ENCODE measurements at places on chromosomes 4 and X.

GRCh38 chr4:176293660-176294059 is 24.6 kb upstream of the ASB5 start:
- DNase-seq = no peak

- no peak for DNase-seq
Observed at GRCh38 chrX:155718972-155719586, 106.3 kb upstream of the TMLHE start.

DNA sequence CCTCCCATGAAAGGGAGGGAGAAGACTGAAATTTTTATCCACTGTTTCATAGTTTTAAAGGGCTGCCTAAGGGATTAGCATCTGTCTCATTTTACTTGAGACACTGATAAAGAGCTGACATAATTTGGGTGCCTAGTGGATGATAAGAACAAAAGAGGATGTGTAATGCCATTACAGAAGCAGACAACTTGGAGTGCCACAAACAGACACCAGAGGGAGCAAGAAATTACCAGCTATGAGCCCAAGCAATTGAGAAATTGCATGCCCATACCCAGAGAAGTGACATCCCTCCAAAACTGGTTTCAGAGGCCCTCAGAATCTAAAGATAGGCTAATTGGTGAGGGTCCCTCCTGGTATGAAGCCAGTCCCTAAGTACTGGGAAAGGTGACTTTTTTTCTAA is 38.5 kb upstream of the POU3F4 start:
- DNase-seq = no peak

GRCh38 chr4:142443469-142443868 is 402.6 kb downstream of the INPP4B start:
- no peak for DNase-seq

DNA sequence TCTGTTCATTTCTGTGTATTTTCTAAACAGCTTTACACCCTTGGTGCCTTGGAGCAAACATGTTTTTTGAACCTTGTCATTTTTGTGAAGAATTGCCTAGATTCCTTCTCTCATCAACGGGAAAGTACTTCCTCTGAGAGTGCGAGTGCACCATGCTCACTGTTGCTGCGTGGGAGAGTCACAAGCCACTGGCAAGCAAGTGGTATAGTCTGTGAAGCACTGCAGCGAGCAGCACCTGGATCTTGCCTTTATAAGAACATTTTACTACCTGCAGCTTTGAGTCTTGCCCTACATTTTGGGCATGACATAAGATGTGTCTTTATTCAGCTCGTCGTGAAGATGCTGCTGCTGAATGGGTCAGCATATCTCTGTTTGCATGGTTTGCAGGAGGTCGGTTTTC is 44.9 kb downstream of the HADH start:
- DNase-seq = no peak

- DNase-seq = no peak
Observed at GRCh38 chr4:79831701-79832514, 241.1 kb downstream of the ANTXR2 start.

DNA sequence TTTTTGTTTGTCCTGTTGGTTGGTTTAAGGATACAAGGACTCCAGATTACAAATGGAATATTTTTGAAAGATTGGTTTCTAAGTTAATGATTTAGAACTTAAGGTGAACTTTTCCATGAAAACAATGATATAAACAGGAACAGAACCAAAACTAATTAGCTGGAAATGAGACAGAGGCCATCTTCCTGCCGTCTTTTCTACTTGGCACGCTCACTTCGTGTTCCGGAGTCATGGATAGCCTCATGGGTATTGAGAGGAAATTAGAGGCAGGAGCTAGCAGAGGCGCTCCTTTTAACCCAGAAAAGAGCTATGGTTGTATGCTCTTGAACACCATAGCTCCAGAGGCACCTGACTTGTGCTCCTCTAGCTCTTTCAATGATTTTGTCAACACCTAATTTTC is 2.4 kb downstream of the FAM241A start:
- DNase-seq = no peak

- DNase-seq = no peak
Observed at GRCh38 chr4:62618042-62618441, 1417.9 kb downstream of the ADGRL3 start.

DNA sequence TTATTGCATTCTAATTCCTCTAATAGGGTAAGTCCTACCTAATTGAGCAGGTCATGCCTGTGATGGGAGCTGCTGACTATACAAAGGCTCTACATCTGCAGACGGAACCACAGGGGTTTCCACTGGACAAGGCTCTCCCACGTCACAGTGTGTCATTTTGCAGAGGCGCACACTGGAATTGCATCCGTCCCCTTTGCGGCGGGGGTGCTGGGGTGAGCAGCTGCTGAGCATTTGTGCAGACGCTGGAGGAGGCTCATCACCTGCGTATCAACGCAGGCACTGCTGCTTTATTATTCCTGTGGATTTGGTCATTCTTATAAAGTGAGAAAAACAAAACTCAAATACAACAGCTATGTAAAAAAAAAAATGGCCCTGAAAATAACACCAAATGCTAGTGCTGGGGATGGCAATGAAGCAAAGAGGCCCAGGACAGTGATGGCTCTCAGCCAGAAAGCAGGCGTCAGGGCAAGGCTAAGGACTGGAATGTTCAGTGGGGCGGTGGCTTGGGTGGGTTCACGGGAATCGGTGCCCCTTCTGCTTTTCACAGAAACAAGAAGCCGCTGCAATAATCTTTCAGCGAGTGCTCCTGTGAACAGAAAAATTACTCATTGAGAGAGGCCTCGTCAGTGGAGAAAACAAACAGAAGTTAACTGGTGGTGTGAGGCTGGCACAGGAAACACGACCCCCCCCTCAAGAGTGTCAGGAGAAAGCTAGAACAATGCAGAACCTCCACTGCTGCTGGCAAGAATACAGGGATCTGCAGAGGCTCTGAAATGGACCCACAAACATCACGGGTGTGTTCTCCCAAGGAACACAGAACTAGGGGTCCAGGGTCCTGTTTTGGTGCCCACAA is 67.8 kb downstream of the GATB start:
- no peak for DNase-seq

All from CD4-positive, alpha-beta T cell (primary cell).